ENCODE measurements at places on chromosomes 3 and 15.
A peak's percentile ranks its signal among the peaks of the same experiment; 100 is the strongest.

GRCh38 chr3:32817558-32818228 is at the start of gene TRIM71:
TRIM71 (plus strand) TSS chr3:32817997; CDS start chr3:32818081, 84 bp downstream.
- peak; percentile 48 for DNase-seq

- no peak for DNase-seq
These were observed 15.5 kb downstream of the TRAK1 start for GRCh38 chr3:42106646-42107045.

GRCh38 chr15:47376190-47376589 is 341.1 kb upstream of the SEMA6D start:
- no peak for DNase-seq

- DNase-seq = no peak
These were observed 53.0 kb downstream of the THSD4 start for GRCh38 chr15:71168166-71168834.

DNA sequence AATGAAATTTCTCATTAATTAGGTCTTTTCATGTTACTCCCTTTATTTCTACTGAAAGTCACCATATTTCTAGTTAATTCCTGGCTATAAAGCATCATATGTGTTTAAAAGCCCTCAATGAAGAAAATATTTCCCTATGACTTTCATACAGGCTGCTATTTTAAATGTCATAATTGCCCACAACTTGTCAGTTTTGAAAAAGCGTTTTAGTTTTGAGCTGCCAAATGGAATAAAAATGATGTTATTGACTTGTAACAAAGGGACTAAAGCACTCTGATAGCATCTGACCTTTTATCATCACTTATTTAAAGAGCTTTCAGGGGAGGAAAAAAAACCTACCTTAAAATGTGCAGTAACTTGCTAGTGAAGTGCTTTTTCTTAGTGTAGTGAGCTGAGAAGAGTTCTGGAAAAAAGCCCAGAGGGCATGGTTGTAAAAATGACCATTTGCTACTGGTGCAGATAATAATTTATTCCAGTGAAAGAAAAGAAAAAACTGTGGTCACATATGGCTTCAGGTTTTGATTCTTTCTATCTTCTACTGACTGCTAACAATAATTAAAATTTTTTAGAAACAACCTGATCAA is 877.2 kb downstream of the CADM2 start:
- no peak for DNase-seq

DNA sequence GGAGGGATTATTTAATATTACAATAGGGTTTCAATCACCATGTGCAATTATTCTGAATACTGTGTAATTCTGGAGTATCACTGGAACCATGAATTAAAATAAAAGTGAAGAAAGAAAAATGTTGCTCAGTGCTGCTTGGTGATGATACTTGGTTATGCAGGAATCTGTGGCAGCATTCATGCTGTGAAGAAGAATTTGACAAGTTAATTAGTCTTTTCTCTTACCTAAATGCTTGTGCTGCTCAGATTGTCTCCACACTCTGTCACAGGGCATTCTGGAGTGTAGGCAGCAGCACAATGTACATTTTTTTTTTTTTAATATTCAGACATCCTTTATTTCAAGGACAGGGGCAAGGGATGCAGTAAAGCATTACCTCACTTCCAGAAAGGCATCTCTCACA is 749.3 kb upstream of the CADM2 start:
- DNase-seq = no peak

DNA sequence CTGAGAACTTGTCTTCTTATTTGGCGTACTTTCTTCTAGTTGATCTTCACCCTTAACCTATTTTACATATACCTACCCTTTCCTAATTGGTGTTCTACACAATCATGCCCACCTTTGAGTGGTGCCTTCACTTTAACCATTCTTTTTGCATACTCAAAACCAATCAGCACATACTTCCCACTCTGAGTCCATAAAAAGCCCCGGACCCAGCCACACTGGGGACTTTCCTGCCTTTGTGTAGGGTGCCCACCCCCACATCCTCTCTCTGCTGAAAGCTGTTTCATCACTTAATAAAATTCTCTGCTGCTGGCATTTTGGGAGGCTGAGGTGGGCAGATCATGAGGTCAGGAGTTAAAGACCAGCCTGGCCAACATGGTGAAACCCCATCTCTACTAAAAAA is 15.9 kb upstream of the CHST2 start:
- DNase-seq = no peak

GRCh38 chr3:141353652-141354495 is 14.4 kb upstream of the ZBTB38 start:
- no peak for DNase-seq

GRCh38 chr15:59249816-59250215 is 43.2 kb downstream of the LDHAL6B start:
- no peak for DNase-seq

DNA sequence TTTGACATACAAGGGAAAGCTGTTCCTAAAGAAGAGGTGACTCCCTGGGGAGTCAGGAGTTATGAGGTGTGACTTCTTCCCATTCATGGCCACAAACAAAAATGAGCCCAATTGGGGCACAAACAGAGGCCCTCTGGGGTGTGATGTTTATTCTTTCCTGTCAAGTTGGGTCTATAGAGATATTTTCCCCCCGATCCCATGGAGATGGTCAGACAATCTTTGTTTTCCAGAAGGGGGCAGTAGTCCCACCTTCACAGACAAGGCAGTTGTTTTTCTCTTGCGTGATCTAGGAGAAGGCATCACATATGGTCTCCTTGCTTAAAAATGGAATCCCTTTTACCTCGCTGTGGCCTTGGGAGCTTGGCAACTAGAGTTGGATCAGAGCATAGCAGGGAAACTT is 110.3 kb downstream of the MFSD1 start:
- no peak for DNase-seq

GRCh38 chr3:69474186-69474585 is 88.3 kb upstream of the FRMD4B start:
- no peak for DNase-seq

DNA sequence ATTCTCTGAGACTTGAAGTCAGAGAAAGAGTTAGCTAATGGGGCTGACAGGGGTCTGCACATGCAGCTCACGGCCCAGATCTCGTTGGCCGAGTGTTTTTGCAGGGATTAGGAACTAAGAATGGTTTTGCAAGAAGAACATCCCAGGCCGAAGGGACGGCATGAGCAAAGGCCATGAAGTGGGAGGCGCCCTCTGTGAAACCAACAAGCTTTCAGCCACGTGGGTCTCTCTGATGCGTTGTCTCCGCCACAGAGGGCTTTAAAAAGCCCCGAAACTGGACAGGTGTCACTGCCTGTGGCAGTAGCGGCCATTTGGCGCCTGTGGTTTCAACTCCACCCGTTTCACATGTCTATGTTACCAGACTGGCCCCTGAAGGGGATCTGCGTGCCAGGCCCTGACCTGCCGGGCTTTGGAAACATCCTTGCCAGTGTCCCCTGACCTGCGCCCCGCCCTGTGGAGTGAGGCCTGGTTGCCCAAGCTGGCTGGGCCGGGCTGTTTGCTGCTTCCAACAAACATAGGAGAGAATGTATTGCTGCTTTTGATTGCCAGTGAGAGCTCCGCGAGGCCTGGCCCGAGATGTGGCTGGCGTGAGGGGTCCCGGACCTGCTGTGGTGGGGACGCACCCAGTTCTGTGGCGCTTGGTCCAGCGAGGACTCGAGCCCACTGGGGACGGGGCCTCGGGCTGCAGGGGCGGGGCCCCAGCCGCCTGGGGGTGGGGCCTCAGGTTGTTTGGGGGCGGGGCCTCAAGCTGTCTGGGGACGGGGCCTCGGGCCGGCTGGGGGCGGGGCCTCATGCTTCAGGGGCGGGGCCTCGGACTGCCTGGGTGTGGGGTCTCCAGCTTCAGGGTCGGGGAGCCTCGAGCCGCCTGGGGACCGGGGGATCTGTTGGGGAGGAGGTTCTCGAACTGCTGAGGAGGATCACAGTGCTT is 30.4 kb downstream of the GOLGA6L2 start:
- DNase-seq = peak; percentile 25

DNA sequence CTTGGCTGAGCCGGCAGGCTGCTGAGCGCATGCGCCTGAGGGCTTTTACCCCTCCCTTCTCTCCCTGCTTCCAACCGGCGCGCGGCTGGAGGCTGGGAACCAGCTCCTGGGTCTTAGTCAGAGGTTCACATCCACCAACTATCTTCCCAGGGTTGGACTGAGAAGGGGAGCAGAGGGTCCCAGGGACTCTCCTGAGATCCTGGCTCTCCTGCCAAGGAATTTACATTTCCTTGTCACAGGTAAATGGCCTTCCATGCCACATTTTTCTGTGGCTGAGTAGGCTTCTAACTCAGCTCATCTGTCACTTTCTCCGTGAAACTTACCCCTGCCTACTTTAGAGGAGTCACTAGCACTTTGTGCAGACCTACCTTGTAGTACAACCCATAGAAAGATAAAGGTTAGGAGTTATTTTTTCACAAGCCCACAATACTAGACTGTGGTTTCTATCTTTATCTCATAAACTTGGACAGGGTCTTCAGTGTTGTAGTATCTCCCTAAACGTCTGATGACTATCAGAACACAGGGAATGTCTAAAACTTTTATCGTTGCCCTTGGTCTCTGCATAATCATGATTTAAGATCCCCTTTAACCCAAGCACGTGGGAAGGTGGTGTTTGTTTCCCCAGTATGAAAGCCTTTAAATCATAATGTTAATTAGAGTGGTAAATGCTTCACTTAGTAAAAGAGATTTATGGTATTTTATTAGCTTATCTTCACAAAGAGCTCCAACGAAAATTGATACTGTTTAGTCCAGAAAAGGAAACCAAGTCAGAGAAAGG is 638 bp upstream of the TBC1D5 start:
- no peak for DNase-seq

DNA sequence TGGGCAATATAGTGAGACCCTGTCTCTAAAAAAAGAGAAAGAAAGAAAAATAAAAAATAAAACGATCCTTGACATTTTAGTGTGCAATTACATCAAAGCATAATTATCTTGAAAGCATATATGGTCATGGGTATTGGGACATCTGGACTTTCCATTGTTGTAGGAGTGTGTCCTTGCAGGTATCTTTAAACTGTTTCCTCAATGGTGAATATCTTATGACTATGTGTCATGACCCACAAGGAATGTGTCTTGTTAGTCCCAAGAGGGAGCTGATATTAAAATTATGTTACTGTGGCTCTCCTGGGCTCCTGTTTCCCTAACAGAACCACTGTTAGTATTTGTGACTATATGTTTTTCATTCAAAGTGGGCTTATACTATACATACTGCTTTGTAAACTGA is 26.6 kb downstream of the EIF1B start:
- no peak for DNase-seq

DNA sequence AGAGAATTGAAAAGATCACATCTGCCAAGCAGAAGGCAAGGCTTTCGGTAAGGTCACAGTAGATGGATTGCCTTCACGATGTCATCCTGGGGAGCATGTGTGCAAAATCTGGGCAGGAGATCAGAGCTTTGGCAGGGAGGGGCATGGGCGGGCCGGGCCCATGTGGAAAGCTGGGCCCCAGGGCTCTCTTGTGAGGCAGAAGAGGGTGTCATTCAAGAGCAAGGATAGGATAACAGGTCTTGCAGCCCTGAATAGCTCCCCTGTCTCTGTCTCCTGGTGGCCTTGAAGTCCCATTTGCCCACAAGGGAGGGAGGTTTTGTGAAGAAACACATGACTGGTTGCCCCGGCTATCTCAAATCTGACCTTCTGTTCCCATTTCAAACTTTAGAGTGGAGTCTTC is 172.0 kb downstream of the OPA1 start:
- no peak for DNase-seq

DNA sequence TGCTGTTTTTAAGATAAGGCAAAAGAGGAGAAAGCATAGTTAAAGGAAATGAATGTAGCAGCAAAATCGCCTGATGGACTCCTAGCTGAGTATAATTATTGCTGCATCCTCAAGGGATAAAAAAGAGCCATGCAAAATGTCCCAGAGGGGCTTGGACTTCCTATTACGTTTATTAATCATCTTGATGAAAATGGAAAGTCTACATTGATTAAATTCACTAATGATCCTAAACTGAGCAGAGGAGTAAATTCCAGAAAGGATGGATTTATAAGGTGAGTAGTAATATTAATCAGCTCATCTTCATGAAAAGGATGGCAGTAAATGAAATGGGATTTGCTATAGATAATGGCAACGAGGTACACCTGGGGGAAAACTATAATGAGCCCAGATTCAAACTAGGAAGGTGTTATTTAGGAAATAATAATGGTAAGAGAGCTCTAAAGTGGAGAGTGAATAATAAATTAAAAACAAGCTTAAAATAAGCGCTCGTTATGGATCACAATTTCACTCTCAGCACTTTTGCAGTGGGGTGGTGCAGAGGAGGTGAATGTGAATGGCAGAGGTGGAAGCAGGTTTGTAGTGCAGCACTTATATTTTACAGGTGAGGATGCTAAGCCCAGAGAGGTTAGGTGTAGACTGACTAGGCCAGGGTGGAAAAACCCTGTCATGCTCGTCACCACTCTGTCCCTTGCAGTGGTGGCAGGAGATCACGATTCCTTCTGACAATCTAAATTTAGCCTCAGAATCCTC is 22.3 kb downstream of the IL5RA start:
- no peak for DNase-seq

GRCh38 chr3:10945683-10946287 is 46.8 kb upstream of the SLC6A1 start:
- peak; percentile 66 for DNase-seq

GRCh38 chr3:158508481-158508880 is 62.5 kb upstream of the MLF1 start:
- no peak for DNase-seq

DNA sequence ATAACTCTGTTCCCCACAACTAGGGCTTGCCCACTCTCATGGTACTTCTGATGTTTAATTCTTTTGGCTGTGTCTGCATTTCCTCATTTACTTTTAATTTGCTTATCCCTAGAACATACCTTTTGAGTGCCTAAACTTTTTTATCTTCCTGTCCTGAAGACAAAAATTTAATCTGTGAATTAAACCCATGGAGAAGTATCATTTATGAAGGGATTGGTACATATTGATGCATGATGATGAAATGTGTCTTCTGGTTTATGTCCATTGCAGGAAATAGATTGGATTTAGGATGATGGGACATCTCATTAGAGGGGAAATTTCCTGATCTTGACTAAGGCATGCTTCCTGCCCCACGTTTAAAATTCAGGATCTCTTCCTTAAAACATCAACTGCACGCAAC is 109.5 kb downstream of the PGPEP1L start:
- DNase-seq = no peak

DNA sequence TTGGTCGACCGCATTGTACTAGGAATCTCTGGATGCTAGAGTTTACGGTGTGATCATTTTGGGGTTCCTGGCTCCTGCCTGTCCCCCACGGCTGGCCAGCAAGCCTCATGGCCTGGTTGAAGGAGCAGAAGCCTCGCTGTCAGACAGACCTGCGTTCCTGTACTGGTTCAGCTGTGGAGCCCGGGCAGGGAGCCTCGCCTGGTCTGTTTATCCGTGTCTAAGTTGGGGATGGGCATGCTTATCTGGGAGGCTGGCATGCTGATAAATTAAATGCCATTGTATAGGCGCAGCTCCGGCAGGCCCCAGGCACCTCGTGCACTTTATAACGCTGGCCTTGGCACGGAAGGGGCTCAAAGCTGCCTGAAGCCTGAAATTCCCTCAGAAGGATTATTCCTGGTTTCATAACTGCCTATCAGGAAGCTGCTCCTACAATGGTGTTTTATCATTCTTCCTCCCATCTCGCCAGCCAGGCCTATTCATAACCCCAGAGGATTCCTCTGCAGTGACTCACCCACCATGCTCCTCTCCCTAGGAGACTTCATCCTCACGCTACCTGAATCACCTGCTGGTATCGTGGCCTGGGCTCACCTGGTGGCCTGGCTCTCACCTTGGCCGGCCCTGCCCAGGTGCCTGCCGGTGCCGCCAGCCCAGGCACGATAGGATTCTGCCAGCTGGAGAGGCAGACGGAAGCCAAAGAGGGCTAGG is 110.9 kb downstream of the ASB7 start:
- peak; percentile 68 for DNase-seq

Measured in Caco-2 (cell line).